Stimulated activated naive CD4-positive, alpha-beta T cell (primary cell): ENCODE measurements at places on chromosomes 4 and X.
A peak's percentile ranks its signal among the peaks of the same experiment; 100 is the strongest.

DNA sequence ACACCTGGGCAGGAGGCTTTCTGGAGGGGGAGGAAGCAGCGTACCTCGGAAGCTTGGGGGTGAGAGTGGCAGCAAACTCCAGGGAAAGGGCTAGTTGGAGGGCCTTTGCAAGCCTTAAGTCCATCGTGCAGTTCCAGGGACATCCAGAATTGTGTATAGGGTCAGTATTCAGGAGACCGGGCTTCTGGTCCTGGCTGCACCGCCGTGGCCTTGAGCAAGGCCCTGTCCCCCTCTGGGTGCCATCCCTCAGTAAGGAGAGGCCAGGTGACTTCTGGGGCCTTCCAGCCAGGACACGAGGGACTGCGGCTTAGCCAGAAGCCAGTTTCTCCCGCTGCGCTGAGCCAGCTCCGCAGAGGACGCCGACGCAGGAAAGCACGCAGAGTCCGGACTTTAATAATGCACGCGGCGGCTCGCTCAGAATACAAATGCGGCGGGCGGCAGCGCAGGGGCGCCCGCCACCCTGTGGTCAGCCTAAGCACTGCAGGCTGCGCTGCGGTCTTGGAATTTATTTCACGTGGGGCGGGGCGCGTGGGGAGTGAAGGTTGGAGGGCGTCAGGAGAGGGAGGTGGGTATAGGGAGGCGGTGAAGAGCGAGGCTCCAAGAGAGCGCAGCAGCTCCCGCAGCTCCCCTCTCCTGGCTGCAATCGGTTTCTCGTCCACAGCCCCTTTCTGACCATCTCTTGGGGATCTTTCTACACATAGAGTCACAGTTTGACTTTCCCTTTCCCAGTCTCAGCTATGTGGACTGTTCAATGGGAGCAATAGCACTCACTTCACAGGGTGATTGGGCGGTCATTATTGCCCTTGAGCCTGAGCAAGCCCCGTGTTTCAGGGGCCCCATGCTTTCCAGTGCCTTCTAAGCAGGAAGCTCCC, 94.1 kb upstream of the GPR50 start:
- peak; percentile 23 for DNase-seq

GRCh38 chrX:45794995-45795337, 594.3 kb upstream of the DIPK2B start:
- no peak for DNase-seq

- no peak for DNase-seq
Observed at GRCh38 chrX:53075011-53075410, 7.2 kb upstream of the TSPYL2 start.

- DNase-seq = no peak
Observed at GRCh38 chrX:254630-255215, 26.5 kb upstream of the PLCXD1 start.
